ENCODE measurements at places on chromosomes 13 and 19.
A peak's percentile ranks its signal among the peaks of the same experiment; 100 is the strongest.

- no peak for DNase-seq
Measured at GRCh38 chr13:99995104-99995588, 13.6 kb downstream of the ZIC2 start.

- no peak for DNase-seq
Measured at GRCh38 chr19:41362143-41362847, 1.7 kb downstream of the B9D2 start.

GRCh38 chr19:46845959-46846459 is 4.6 kb downstream of the AP2S1 start:
- DNase-seq = no peak

- no peak for DNase-seq
Measured at GRCh38 chr13:49058761-49059160, 83.0 kb downstream of the FNDC3A start.

GRCh38 chr19:30003866-30004265 is 61.8 kb downstream of the URI1 start:
- no peak for DNase-seq

GRCh38 chr13:74299721-74300120 is 165.5 kb upstream of the KLF12 start:
- DNase-seq = no peak

GRCh38 chr13:19818223-19818842 is 35.6 kb upstream of the PSPC1 start:
- no peak for DNase-seq

- DNase-seq = no peak
Measured at GRCh38 chr13:112900226-112900600, 68.8 kb upstream of the MCF2L start.

DNA sequence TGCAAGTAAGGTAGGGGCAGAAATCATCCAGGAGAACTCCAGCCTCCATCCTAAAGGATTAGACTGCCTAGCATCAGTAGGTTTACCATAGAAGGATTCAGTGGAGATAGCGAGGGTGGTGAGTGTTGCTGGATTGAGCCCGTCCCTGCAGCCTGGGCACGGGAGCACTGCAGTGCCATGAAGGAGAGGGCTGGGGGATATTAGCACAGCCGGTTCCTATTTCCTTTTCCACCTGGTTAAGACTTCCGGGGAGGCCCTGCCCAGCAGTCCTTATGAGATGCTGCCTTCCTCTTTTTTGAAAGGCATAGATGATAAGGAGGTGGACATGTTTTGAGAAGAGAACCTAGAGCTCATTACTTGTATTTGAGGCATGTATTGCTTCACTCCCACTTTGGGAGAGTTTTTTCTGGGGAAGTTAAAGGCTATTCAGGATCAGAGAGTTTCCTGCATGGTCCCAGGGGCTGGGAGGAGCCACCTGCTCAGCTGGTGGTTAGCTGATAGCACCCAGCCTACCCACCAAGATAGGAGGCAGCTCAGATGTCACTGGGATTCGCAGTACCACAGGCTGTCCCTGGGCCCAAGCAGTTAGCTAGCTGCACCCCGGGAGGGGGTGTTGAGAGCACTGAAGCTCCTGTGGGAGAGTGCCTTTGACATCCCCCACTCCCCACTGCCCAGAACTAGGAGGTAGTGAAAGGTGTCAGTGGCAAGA is 17.2 kb downstream of the ACTN4 start:
- no peak for DNase-seq

DNA sequence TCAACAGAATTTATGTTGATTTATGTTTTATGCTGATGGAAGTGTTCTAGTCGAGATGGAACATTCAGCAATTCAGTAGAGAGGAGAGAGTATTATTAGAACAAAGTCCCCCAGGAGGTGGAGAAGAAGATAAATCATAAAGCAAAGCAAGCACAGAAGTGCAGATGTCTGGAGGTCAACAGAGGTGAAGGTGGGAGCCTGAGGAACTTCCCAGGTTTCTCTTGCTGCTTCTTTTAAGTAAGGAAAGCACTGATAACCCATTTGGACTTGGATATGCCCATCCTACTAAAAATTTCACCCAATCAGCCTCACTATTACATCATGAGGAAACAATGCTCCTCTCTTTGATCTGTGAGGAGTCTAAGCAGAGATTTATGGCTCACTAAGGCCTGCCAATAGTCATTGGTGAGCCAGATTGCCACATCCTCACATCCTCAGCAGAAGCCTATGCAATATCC is 98.8 kb downstream of the EPSTI1 start:
- DNase-seq = no peak

- DNase-seq = no peak
Measured at GRCh38 chr13:32882691-32883090, 133.5 kb upstream of the KL start.

- no peak for DNase-seq
Measured at GRCh38 chr13:111924678-111925075, 142.3 kb upstream of the SOX1 start.

GRCh38 chr13:83881140-83881684 is 1.1 kb downstream of the SLITRK1 start:
- no peak for DNase-seq

GRCh38 chr19:10074153-10074552 is 12.0 kb upstream of the SHFL start:
- DNase-seq = no peak

- no peak for DNase-seq
Measured at GRCh38 chr13:54934121-54934520, 1905.5 kb downstream of the OLFM4 start.

DNA sequence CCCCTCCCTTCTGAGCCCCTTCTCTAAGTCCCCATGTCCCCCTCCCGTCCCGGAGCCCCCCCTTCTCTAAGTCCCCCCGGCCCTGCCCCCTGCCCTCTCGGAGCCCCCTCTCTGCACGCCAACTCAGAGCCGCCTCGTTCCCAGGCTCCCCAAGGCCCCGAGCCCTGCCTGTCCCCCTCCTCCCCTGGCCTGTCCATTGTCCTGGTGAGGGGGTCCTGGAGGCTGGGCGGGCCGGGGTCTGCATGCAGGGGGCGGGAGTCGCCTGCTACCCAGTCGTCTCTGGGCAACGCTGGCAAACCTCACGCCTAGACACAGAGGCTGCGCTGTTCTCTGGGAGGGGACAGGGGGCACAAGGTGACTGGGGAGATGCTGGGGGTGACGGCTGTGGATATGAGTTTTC is 39.2 kb upstream of the SEMA6B start:
- no peak for DNase-seq

DNA sequence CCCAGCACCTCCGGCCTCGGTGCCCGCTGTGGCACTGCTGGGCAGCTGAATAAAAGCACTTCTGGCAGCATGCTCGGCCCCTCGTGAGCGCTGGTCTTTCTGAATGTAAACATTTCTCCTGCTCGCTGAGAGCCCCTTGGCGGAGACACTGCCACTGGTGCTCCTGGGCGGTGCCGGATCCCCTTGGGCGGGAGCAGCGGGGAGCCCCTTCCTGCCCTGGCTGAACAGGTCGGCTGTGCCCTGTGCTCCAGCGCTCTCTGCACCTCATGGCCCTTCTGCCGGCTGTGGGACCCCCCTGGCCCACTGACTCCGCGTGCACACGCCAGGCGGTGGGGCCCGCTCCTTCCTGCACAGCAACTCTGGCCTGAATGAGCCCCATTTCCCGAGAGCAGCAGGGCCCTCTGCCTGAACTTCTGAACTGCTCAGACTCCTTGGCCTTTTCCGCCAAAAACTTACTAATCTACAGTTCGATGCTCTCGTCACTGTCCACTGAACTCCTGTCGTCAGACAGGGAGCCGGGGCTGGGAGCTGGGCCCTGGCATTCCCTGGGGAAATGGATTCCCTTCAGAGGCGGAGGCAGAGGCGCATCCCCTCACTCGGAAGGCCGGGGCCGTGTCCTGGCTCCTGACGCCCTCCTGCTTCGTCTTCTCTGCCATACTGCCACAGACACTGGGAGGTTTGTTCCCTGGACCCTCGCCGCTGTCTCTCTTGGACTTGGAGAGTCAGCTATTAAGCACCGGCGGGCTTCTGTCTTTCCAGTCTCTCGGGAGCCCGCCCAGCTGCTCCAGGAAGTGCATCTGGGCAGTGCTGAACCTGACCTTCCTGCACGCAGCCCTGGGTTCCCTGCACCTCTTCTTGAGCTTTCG is 14.2 kb downstream of the RB1 start:
- DNase-seq = peak; percentile 44

GRCh38 chr13:98781905-98782304 is 29.4 kb upstream of the SLC15A1 start:
- DNase-seq = no peak

DNA sequence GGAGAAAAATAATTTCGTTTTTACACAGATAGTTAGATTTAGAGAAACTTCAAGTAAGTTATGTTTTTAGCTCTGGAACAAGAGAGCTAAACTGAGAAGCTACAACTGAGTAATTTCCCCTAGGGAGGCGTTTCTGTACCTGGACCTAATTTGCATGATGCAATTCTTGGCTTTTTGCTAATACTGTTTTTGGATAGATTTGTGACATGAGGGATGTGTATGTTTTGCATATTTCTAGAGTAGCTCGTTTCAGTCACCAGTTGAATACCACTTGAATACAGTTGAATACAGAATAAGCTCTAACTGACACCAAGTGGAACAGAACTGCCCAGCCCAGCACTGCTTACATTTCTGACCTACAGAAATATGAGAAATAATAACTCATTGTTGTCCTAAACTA is 1227.9 kb upstream of the SPRY2 start:
- no peak for DNase-seq

DNA sequence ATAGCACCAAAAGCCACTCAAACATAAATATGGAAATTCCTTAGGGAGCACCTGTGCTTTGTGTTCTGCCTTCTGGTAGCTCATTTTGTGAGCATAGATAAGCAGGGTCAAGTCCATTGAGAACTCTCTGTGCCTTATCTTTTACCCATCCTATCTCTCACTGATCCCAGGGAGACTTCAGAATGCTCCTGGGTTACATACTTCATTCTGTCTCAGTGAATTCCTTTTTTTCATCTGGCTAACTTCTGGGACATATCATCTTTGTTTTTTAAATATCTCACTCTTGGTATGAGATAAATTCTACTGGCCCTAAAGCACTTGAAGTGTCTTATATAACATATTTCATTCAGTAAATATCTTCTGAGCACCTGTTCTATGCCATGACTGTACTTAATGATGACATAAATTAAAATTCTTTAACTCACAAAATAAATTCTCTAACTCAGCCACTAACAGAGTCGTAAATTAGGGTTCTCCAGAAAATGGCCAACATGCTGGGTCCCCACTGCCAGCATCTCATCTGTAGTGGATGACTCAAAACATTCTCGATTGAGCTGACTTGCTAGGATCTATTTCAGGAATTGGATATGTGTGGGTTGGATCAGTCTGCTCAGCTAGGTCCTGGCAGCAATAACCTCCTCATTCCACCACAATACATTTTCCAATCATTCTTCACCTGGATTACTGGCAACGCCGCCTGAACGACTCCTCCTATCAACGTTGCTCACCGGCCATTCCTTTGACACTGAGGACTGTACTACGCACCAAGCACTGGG is 170.2 kb downstream of the FOXO1 start:
- DNase-seq = no peak

DNA sequence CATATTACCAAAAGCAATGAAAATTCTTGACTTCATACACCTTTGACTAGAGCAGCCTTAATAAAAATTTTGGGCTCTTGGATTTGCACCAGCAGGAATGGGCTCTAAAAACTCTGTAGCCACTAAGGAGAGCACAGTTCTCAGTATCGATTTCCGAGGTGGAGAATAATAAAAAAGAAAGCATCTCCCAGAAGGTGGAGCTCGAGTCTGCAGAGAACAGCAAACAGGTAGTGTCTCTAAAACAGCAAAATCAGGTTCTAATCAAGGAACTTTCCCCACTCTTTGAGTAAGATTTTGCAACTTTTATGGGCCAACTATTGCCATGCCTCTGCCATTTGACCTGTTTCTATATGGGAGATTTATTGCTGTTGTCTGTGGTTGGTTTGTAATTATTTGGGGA is 258.7 kb upstream of the GPC6 start:
- no peak for DNase-seq

DNA sequence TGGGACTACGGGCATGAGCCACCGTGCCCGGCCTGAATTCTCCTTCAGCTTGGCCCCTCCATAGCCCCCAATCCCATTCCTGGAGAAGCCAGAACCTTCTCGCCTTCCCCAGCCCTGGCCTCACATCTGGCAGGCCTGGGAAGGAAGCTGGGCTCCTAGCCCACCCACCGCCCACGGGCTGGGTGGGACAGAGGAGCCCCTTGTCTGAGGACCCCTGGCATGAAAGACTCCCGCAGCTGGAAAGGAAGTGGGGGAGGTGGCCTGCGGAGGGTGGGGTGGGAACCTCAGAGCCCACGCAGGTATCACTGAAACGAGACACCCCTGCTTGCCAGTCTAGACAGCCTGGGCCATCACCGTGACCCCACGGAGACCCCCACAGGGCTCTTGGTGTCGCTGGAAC is 7.7 kb upstream of the NANOS3 start:
- DNase-seq = peak; percentile 79

GRCh38 chr19:35843676-35844481 is 8.4 kb downstream of the NPHS1 start:
- DNase-seq = no peak

- no peak for DNase-seq
Measured at GRCh38 chr19:3830621-3831589, 37.9 kb downstream of the ZFR2 start.

DNA sequence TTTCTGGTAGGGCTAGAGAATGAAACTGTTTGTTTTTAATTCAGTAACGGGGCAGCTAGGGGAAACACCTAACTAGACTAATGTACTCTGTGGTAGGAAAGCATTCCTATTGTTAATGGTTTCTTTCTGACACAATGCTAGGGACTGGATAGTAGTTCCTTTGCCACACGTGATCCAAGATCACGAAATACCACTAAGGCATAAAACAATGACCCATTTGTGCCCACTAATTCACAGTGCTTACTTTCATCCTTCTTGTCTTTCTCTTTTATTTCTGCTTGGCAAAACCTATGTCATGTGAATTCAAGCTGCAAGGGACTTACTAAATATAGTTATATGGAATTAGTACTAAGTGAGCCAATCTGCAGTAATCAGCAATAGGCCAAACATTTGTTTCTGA is 834.1 kb upstream of the SLITRK6 start:
- no peak for DNase-seq

GRCh38 chr19:7529610-7530490 is 5.7 kb upstream of the PNPLA6 start:
- no peak for DNase-seq

GRCh38 chr19:8866344-8866743 is 34.2 kb downstream of the MBD3L1 start:
- DNase-seq = no peak

DNA sequence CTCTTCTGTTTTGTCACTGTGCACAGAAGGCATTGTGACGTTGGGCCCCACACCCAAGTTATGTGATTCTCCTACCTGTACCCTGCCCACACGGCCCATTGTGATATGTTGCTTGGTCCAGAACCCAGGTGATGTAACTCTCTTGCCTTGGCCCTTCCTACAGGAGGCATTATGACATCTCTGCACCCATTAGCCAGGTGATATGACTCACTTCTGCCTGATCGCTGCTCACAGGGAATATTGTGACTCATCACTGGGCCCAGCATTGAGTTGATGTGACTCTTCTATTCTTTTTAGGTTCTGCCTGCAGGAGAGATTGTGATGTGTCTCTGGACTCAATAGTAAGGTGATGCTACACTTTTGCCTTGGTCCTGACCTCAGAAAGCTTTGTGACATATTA is 65.4 kb upstream of the ZNF91 start:
- DNase-seq = no peak

GRCh38 chr19:10780368-10780767 is 55.6 kb downstream of the TMED1 start:
- no peak for DNase-seq
